Motor neuron (in vitro differentiated cells): ENCODE measurements at places on chromosomes 1 and 21.

GRCh38 chr1:87880764-87881163, 552.1 kb downstream of the LMO4 start:
- no peak for ATAC-seq

DNA sequence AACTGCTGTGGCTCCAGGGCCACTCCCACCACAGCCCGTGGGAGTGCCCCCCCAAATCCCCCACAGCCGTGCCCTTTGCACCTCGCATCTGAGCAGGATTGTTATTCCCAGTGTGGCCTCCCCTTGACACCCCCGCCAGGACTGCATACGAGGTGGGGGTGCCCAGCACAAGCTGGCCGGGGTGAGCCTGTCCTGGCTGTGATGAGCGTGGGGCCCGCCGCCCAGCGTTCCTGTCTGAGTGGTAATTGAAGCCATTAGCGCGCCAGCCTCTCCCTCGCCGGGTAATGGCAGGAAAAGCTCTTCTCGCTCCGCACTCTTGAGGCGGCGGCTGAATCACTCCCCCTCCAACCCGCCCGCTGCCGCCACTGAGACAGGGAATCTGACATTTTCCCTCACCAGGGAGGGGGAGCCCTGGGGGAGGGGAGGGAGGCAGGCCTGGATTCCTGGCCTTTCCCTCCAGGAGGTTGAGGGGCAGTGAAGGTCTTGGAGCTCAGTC, 27.7 kb downstream of the PTPRF start:
- ATAC-seq, result no peak

GRCh38 chr1:236351875-236352573, 42.1 kb upstream of the EDARADD start:
- no peak for ATAC-seq

DNA sequence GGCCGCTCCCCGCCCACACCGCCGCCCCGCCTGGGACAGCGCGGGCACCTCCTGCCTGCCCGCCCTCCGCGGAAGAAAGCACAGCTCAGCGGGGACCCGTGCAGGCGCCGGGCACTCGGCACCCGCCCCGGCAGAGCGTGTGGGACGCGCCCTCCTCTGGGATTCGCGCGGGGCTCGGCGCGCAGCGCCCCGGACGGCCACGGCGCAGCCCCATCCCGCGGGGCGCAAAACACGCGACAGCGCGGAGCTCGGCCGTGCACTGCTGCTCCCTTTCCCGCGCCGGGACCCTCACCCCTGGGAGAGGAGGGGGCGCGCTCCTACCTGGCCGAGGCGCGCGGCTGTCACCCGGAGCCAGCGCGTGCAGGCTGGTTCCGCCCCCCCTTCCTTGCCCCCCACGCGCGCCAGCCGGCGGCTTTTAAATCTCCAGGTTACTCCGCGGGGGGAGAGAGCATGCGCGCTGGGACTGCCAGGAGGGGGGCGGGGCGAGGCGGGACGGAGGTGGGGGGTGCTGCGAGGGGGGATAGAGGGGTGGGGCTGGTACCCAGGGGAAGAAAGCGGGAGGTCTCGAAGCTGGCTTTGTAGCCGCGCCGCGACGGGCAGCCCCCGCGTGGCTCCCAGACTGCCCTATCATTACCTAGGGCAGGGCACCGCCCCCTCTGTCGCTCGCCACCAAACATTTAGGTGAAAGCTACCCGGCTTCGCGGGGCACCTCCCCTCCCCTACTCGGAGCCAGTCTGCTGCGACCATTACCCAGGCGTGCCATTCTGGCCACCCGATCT, at the start of gene SLC45A3:
SLC45A3 (minus strand) TSS at position 437 of the 779 bp plus-strand sequence. CDS start 15,853 bp downstream, outside the sequence.
- peak; percentile 87 for ATAC-seq
